ENCODE measurements at places on chromosomes 1 and 21. TPM values are rescaled to one million over a fixed set of nuclear protein-coding genes. Genes with fewer than 3 reads are reported as not detected.

Gene GBP2
- total RNA-seq = 47.0 TPM

DNA sequence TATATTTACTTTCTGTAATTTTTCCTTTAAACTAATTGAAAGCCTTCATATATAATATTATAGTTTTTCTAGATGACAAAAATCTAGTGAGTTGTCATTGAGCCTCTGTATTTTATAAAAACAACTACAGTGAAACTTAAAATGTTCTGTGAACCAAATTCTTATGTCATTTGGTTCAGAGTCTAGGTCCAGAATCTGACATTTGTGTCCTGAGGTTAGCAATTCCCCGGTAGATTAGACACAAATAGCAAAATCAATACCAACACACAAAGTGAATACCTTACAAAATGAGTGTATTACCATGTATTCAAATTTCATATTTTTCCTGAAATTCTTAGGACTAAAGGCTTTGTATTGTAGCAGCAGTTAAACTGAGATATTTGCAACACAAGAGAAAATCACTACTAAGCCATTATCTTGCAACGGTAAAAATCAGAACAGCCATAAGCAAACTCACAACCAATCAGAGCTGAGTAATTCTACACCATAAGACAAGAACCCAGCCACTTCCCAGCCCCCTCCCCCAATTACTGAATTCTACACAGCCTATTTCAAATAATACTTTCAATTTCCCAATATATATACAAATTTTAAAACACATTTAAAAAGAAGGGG lies 573.5 kb downstream of the SMYD3 start:
- DNase-seq = no peak

DNA sequence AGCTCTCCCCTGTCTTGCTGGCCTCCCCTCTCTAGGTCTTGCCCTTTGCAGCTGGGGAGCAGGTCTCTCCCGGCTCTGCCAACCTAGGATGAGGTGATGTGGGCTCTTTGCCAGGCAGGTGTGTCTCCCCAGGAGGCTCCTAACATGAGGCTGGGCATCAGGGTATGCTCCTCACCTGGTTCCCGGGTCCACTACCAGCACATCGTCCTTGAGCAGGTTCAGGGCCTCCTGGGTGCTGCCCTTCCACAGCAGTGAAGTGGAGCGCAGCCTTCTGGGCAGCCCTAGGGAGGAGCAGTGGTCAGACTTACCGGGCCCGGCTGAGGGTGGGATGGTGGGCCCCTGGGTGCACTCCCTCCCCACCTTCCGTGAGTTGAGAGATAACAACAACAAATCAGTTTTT lies 17.5 kb downstream of the LACTBL1 start:
- DNase-seq = no peak

Gene RORC
- 0.60 TPM for total RNA-seq

- DNase-seq = peak; percentile 8
These were observed 601.0 kb downstream of the NUF2 start for GRCh38 chr1:163922743-163923201.

Gene ETV3L
- total RNA-seq = not detected

- DNase-seq = no peak
These were observed 67.9 kb upstream of the DMRTA2 start for GRCh38 chr1:50491142-50491541.

Gene CHIT1
- not detected for total RNA-seq

- no peak for DNase-seq
These were observed 15.2 kb upstream of the FCRLA start for GRCh38 chr1:161691846-161692245.

DNA sequence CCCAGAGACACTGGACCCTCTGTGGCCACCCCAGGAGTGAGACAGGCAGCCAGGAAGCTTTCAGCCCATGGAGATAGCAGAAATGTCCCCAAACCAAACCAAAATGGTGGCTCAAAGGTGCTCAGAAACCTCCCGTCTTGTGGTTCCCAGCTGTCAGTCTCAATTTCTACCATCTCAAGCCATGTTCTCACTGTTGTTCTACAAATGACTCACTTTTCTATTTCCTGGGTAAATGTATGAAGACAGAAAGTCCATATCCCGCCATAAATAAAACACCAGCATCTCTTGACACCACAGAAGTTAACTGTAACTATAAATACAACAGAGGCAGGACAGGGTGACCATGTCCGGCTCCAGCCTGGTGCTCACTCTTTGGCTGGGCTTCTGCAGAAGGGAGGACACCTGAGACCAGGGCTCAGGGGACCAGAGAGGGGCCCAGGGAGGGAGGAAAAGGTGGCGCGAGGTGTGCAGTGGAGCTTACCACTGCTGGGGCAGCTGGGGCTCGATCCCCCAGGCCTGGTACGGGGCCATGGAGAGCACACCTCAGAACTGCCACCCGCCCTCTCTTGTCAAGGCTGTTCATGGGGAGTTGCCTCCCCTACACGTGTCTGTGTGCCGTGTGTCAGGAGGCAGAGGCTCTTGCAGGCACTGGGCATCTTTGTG lies 43.6 kb downstream of the EPHB2 start:
- no peak for DNase-seq

GRCh38 chr21:44897326-44898010 lies 23.2 kb downstream of the ITGB2 start:
- no peak for DNase-seq

DNA sequence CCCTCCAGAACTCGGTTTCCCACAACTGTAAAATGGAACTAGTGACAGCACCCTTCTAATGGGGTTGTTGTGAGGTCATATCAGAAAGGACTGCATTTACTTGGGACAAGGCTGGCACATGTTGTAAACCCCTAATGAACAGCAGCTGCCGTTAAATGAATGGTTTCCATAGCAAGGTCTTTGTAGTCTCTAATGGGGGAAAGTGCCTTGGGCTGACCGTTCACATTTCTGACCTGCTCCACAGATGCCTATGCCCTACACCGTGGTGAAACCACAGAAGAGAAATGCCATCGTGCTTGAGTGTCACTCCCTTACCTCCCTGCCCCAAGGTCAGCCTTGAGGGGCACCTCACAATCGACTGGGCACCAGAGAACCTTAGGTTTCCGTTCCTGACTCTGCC lies 143.1 kb downstream of the ZSCAN20 start:
- DNase-seq = no peak

DNA sequence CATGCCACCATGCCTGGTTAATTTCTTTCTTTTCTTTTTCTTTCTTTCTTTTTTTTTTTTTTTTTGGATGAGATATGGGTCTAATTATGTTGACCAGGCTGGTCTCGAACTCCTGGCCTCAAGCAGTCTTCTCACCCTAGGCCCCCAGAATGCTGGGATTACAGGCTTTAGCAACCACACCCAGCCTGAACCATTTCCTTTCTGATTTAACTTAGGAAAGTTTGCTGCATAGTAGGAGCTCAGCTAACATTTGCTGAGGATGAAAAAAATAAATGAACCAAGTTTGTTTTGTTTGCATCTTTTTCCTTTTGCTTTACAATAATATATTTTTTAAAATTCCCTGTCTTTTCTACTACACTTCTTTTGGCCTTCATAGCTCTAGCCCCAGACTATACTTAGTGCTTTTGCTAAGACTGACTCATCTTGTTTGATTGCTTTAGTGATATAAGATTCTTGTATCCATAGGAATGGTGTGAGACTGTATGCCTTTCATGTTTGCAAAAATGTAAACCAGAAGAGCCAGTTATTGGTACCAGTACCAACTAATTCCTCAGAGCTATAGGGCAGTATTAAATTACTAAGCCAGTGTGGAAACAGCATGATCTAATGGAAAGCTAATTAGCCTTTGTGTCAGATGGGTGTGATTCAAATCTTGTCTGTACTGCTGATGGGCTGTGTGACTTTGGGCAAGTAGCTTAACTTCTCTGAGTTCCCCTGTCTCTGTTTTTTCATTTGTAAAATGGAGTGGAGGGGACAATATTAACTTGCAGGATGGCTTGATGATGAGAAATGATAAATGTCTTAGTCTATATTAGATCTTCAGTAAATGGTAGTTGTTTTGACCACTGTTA lies 66.9 kb downstream of the NFIA start:
- DNase-seq = no peak

- DNase-seq = no peak
These were observed 51.1 kb downstream of the ST6GALNAC3 start for GRCh38 chr1:76125473-76126219.

Gene PRMT2
- 95.1 TPM for total RNA-seq

All from H4 (cell line).